ENCODE measurements at places on chromosomes 1 and 21. TPM values are rescaled to one million over a fixed set of nuclear protein-coding genes. Genes with fewer than 3 reads are reported as not detected.

Gene PYHIN1
- 0.44 TPM for total RNA-seq

Gene C1orf115
- 2.5 TPM for total RNA-seq

Gene OLFML2B
- 0.72 TPM for total RNA-seq

Gene NCSTN
- 60.1 TPM for total RNA-seq

Gene TAF5L
- 11.6 TPM for total RNA-seq

Measured in esophagus mucosa (tissue), 1 donor.